Calu3 (cell line): ENCODE measurements at places on chromosomes 6 and 20. TPM values are rescaled to one million over a fixed set of nuclear protein-coding genes. Genes with fewer than 3 reads are reported as not detected.

RSPO3 gene
- total RNA-seq, result not detected in 2 replicates

CLDN20 gene
- total RNA-seq, result not detected in 2 replicates

BTNL2 gene
- total RNA-seq, result not detected in 2 replicates

OR2B6 gene
- total RNA-seq, result 0.78 and 1.5 TPM in 2 replicates

DAAM2 gene
- total RNA-seq, result not detected in 2 replicates

NKAPL gene
- total RNA-seq, result not detected in 2 replicates

EPHA7 gene
- 0.17 and 1.6 TPM in 2 replicates for total RNA-seq

TOMM6 gene
- 251 and 265 TPM in 2 replicates for total RNA-seq

LPA gene
- total RNA-seq, result not detected in 2 replicates

TTK gene
- 29.6 and 36.2 TPM in 2 replicates for total RNA-seq

RBBP8NL gene
- total RNA-seq, result 6.2 and 6.4 TPM in 2 replicates

SPINT4 gene
- total RNA-seq, result not detected in 2 replicates

PKIG gene
- 6.6 and 7.5 TPM in 2 replicates for total RNA-seq
